Mammary epithelial cell (primary cell): ENCODE measurements at places on chromosomes 5 and 9.

GRCh38 chr5:104965006-104965405, 1402.4 kb upstream of the NUDT12 start:
- no peak for DNase-seq

DNA sequence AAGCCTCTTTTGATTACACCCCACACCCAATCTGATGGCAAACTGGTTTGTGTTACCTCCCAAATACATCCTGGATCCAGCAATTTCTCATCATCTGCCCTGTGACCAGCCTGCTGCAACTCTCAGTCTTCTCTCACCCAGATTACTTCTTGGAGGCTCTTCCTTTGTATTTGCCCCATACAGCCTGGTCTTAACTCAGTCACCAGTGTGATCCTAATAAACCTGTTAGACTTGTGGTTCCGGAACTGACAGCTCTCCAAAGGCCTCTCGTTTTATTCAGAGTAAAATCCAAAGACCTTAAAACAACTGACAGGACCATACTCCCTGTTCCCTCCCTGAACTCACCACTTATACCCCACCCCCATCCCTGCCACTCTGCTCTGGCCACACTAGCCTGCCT, 228.2 kb upstream of the PAPPA start:
- no peak for DNase-seq

GRCh38 chr9:28563291-28563934, 990.1 kb upstream of the C9orf72 start:
- DNase-seq = no peak

- DNase-seq = no peak
Measured at GRCh38 chr5:54084696-54085095, 225.7 kb downstream of the ARL15 start.

- no peak for DNase-seq
Measured at GRCh38 chr5:54986269-54986654, 869 bp upstream of the ESM1 start.

DNA sequence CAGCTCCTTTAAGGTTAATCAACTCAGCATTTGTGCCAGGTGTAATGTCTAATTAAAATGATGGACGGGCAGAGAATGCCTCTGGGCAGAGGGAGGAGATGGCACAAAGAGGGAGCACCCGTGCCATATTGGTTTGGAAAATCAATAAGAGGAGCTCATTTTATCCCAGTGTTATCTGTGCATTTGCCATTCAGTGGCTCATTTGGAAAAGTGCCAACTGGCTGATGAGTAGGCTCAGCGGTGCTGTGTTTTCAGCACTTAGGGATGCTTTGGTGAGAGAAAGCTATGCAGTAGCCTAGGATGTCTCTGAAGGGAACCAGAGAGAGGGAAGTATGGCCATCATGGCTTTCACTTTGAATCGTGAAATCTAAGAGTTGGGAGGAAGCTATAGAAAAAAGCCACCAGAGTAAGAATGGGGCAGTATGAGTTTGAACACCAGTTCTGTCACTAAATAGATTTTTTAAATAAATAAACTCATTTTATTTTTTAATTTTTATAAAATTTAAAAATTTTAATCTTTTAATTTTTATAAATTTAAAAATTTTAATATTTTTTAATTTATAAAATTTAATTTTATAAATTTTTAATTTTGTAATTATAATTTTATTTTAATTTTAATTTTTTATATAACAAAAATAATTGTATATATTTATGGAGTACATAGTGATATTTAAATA, 472.8 kb downstream of the BRINP1 start:
- no peak for DNase-seq

DNA sequence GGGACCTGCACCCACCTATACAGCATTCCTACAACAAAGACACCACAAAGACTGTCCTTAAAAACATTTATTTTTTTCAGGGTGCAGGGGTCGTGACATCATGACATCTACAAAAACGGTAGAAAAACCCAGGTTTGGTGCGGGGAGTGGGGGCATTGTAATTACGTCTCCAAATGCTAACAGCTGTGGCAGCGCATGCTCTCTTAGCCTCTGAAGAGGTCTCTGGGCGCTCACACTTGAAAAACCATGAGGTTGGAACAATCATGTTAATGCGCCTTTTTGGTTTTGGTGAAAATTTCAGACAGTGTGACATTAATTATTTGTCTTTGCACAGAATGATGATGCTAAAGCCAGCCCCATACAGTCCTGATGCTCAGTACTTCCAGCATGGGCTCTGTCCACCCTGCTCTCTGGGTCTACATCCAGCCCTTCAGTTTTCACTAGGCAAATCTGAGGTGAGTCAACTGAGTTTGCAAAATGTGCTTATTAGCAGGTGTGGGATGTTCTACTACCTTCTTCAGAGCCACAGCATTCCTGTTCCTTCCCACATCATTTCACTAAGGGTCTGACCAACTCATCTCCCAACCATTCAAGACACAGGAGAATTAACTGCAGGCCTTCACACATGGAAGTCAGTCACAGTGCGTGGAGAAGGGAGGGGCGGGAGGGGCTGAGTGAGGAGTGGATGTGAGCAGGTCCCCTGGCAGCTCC, 14.1 kb downstream of the ALDH1B1 start:
- DNase-seq = no peak

DNA sequence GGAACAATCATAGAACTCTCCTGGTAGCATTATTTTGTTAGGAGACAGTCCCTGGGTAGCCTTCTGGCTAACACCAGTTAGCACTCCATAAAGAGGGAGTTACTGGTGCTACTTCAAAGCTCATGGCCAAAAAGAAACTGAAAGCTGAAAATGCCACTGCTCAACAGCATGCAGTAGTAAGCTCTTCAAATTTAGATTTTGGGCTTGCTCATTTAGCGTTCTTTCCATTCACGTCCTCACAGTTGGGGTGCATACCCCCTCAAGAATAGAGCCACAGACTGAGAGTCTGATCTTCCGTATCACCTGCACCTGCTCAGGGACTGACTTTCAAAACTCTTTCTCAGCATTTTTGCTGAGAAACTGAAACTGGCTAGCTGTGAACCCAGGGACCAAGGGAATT, 24.7 kb downstream of the NTRK2 start:
- DNase-seq = no peak

- no peak for DNase-seq
Measured at GRCh38 chr5:174011441-174011840, 22.5 kb downstream of the C5orf47 start.

- DNase-seq = no peak
Measured at GRCh38 chr5:150139334-150139733, 16.3 kb downstream of the PDGFRB start.
